ENCODE measurements at places on chromosomes 3 and 15. TPM values are rescaled to one million over a fixed set of nuclear protein-coding genes. Genes with fewer than 3 reads are reported as not detected.

ATRIP gene
- 5.4 TPM for polyA plus RNA-seq

ACTRT3 gene
- polyA plus RNA-seq: 4.5 TPM

GRCh38 chr15:42349186-42349585, 10.1 kb upstream of the CAPN3 start:
- no peak for DNase-seq

DNA sequence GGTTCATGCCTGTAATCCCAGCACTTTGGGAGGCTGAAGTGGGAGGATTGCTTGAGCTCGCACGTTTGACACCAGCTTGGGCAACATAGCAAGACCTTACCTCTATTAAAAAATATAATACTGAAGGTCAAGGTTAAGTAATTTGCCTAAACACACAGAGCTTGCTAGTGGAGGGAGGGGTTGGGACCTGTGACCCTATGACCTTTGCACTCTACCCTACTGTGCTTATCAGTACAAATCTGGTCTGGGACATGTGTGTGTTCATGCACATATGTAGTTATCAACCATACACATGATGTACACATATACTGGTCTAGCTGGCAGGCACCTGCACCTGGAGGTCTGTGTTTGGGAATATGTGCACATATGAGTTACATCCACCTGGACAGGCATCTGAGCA, 117.9 kb upstream of the HACD2 start:
- DNase-seq: no peak

DNA sequence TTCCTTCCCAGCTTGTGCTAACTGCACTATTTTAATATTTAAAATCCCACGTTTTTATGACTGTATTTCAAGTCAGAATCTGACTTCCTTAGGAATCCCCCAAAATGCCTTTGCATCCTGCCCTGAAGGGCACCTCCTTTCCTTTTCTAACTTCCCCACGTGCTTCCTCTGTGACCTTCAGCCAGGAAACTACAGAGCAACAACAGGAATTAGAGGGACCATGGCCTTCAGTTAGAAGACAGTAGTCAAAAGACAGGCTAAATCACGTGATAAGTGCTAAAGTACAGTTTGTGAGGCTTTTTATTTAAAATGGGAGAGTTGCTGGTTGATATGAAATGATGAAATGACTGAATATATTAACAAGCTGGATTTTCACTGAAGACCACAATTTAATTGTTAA, 11.8 kb upstream of the ABHD10 start:
- DNase-seq: peak; percentile 57

HIGD2B gene
- not detected for polyA plus RNA-seq

DNA sequence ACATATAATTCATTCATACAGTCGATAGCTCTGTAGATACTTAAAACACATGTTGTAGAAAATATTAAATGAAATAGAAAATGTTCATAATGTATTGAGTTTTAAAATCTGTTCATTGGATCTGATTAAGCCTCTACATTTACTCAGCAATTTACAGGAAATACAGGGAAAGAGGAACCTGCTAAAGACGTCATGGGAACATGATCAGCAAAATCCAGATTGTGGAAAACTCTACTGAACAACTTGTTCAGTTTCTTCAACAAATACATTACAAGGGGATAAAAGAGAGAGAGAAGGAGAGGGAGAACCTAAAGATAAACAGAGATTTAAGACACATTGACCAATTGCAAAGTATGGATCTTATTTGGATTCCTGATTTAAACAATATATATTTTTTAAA, 46.7 kb downstream of the KLHL6 start:
- no peak for DNase-seq

GRCh38 chr3:9750556-9751411, 1.0 kb downstream of the OGG1 start:
- DNase-seq: peak; percentile 50

DNA sequence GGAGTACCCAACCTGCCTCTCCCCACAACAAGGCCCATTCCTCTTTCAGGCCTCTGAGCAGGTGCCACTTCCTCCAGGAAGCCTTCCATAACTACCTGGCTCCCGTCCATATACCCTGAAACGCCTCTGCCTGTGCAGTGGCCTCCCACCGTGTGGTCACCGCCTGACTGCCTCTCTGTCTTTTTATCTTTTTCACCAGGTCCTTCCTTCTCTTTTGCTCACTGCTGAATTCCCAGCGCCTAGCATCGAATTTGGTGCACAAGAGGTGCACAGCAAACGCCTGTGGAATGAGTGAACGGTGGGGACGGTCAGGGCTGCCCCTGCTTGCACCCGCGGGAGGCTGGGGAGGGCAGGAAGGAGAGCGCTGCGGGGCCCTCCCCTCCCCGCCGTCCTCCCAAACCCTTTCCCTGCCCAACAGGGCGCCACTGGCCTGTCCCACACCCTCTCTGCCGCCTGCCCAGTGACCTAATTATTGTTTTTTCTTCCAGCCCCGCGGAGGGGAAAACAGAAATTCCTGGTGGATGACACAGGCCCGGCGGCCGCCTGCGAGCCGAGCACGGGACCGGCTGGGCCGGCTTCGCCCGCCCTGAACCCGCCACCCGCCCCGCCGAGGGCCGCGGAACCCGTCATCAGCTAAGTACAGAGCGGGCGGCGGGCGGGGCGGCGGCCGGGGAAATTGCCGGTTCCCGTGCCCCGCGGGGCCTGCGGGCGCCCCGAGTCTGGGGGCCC, 140.1 kb downstream of the SMAD6 start:
- DNase-seq: peak; percentile 87

DNA sequence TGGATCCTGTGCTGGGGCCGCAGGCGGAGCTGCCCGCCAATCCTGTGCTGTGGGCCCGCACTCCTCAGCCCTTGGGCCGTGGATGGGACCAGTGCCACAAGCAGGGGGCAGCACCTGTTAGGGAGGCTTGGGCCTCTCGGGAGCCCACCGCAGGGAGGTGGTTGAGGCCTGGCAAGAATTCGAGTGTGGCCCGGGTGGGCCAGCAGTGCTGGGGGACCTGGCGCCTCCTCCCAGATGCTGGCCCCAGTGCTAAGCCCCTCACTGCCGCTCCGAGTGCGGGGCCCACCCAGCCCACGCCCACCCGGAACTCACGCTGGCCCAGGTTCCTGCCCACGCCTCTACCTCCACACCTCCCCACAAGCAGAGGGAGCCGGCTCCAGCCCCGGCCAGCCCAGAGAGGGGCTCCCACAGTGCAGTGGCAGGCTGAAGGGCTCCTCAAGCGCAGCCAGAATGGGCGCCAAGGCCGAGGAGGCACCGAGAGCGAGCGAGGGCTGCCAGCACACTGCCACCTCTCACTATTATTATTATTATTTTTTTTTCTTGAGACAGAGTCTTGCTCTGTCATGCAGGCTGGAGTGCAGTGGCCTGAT, 31.4 kb upstream of the TBL1XR1 start:
- no peak for DNase-seq

HCLS1 gene
- polyA plus RNA-seq: 11.7 TPM

GRCh38 chr3:30193625-30194044, 412.8 kb upstream of the TGFBR2 start:
- no peak for DNase-seq

ACP3 gene
- 31.8 TPM for polyA plus RNA-seq

A4GNT gene
- polyA plus RNA-seq: not detected

- DNase-seq: no peak
Observed at GRCh38 chr3:52321481-52321880, 5.4 kb downstream of the DNAH1 start.

SMCO1 gene
- polyA plus RNA-seq: not detected

BFSP2 gene
- 0.86 TPM for polyA plus RNA-seq
